ENCODE measurements at places on chromosomes 13 and 19.

DNA sequence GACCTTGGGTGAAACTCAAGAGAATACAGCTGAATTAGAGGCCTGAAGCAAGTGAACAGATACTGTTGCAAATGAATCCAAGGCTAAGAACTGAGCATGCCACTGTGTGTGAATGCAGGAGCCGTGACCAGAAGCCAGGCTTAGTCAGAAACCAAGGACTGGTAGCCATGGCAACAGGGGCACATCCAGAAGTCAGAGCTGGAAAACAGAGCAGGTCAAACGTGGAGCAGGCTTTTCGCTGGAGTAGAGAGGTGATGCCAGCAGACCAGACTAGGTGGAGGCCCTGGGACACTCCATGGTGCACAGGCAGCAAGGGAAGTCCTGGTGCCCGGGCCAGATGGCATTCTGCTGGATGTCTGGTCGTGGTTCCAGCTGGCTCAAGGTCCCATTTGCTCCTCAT, 564.1 kb downstream of the PCDH9 start:
- DNase-seq: peak; percentile 86

DNA sequence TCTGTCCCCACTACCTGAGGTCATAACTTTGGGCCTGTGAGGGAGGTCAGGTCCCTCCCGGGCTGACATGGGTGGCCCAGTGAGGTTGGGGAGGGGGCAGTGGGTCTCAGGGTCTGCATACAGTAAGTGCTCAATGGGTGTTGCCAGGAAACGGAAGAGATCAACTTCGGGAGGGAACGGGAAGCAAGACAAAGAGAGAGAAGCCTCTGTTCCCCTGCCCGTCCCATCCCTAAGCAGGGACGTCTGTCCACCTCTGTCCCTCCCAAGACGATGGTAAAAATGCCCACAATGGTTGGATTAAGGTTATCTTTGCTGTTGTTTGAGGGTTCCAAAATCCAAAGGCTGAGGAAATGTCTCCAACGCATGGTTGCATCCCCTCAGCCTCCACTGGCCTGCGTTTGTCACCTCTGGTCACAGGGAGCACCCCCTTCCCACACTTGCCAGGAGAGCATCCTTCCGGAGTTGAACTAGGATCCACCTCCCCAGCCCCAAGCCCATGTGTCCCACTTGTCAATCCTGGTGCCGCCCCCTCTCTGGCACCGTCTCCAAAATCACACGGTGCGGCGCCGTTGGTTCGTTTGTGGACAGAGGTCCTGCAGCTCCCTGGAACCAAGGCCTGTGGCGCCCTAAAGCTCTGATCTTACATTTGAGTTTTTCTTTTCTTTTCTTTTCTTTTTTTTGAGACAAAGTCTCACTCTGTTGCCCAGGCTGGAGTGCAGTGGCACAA, 774 bp upstream of the HOMER3 start:
- no peak for DNase-seq

GRCh38 chr13:29423050-29423449, 172.4 kb downstream of the SLC7A1 start:
- no peak for DNase-seq

GRCh38 chr19:2788237-2788636, 2.9 kb downstream of the THOP1 start:
- DNase-seq: no peak

DNA sequence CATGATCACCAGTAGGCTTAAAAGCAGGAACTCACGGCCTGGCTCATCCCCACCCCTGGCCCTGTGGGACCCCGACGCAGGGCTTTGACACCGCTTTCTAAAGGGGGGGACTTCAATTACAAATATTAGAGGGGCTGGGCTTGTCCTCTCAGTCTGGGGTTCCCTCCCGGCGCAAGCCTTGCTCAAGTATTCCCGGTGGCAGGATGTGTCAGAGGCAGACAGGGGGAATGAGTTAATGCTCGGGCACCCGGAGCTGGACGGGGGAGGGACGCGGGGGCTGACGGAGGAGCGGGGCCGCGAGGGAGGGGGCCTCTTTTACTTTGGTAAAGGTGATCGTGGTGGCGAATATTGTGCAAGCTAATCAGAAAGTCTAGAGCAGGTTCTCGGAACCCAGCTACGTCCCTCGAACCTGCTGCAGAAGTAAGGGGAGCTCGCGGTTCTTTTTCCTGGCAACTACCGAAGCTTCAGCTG, 1.1 kb downstream of the FGF14 start:
- peak; percentile 31 for DNase-seq

DNA sequence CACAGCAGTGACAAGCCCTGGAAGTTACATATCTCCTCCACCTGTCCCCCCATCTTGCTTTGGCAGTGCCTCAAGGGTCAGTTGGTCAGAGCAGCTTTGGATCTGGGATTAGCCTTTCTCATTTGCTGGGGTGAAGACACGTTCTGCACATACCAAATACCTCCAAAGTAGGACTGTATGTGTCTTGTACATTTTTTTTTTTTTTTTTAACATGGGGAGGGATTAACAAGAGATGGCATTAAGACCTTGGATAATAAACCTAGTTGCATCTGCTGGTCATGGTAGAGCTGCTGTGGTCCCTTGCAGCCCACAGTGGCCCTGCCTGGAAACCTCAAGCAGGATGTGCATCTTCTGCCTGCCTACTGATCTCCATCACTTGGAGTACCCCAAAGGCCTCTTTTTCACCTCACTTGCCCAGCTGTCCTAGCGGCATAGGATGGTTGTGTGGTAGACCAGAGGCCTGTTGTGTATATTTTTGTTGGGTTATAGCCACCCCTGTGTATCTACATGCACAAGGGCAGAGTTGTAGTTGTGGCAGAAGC, 2.5 kb downstream of the RPS19 start:
- DNase-seq: no peak

GRCh38 chr19:7507884-7508283, 8.0 kb upstream of the ZNF358 start:
- peak; percentile 70 for DNase-seq

DNA sequence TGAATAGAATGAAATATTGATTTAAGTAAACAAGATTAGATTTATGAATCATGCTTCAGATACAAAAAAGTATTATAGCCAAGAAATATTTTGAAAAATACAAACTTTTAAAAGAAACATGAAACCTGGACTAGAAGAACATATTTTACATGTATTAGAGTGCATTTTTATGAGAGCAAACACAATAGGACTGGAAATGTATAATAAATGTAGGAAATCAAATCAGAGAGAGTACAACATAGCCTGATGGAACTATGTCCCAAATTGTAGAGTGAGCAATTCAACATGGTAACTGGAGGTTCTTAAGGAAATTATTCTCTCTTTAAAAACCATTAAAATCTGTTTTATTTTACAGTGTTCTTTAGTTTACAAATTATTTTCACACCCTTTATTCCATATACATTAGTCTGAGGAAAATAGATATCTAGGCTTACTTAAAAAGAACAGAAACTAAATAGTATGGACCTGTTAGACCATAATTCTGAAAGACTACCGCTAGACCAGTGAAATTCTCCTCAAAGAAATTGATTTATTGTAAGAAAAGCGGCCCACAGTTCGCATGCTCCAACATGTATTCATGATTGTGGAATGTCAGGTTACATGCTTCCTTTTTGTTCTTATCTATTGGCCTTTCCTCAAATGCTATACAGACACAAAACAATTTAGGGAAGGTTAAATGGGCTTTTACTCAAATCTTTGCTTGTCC, 1526.5 kb upstream of the SLC10A2 start:
- DNase-seq: no peak

Data from SK-N-DZ (cell line).